Suprapubic skin (tissue), 4 donors: ENCODE measurements at places on chromosomes 12 and 14. TPM values are rescaled to one million over a fixed set of nuclear protein-coding genes. Genes with fewer than 3 reads are reported as not detected.

DNA sequence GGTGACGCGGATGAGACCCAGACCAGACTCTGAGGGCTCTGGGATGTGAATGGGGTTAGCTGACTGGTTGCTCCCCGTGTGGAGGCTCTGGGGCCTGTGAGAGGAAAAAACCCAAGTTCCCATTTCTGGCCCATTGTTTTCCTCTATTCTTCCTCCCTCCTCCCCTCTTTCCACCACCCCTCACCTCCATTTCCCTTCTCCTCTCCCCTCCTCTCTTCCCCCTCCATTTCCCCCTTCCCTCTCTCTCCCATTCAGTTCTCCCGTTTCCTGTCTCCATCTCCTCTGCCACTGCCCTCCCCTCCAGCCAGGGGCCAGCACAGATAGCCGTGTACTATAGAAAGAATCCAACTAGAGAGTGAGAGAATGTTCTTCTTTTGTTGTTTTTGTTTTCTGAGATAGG is 12.6 kb upstream of the PRPH start:
- no peak for DNase-seq
- peaks cover 7% of the 10 kb centered on the region for H3K27me3 ChIP-seq
- H3K4me1 ChIP-seq, result peaks cover 5% of the 10 kb centered on the region
- H3K4me3 ChIP-seq, result no peak overlapping the region
- H3K36me3 ChIP-seq, result no peaks in the 10 kb centered on the region

Gene HOXC10
- total RNA-seq, result 12.5 TPM

- H3K4me1 ChIP-seq, result no peaks in the 10 kb centered on the region
- no peak overlapping the region for H3K4me3 ChIP-seq
- no peaks in the 10 kb centered on the region for H3K36me3 ChIP-seq
Measured at GRCh38 chr12:100793182-100793581, 1.4 kb upstream of the ANO4 start.

- DNase-seq, result no peak
- no peak overlapping the region for H3K4me3 ChIP-seq
- no peaks in the 10 kb centered on the region for H3K36me3 ChIP-seq
- no peaks in the 10 kb centered on the region for H3K27me3 ChIP-seq
- H3K4me1 ChIP-seq, result peaks cover 21% of the 10 kb centered on the region
Measured at GRCh38 chr12:14931359-14931758, 7.0 kb downstream of the ERP27 start.

- peaks cover 53% of the 10 kb centered on the region for H3K4me1 ChIP-seq
- no peaks in the 10 kb centered on the region for H3K27me3 ChIP-seq
- no peaks in the 10 kb centered on the region for H3K36me3 ChIP-seq
- no peak overlapping the region for H3K4me3 ChIP-seq
- no peak for DNase-seq
Measured at GRCh38 chr12:49671031-49671765, 36.0 kb downstream of the FMNL3 start.

Gene LIN52
- 3.9 TPM for total RNA-seq

DNA sequence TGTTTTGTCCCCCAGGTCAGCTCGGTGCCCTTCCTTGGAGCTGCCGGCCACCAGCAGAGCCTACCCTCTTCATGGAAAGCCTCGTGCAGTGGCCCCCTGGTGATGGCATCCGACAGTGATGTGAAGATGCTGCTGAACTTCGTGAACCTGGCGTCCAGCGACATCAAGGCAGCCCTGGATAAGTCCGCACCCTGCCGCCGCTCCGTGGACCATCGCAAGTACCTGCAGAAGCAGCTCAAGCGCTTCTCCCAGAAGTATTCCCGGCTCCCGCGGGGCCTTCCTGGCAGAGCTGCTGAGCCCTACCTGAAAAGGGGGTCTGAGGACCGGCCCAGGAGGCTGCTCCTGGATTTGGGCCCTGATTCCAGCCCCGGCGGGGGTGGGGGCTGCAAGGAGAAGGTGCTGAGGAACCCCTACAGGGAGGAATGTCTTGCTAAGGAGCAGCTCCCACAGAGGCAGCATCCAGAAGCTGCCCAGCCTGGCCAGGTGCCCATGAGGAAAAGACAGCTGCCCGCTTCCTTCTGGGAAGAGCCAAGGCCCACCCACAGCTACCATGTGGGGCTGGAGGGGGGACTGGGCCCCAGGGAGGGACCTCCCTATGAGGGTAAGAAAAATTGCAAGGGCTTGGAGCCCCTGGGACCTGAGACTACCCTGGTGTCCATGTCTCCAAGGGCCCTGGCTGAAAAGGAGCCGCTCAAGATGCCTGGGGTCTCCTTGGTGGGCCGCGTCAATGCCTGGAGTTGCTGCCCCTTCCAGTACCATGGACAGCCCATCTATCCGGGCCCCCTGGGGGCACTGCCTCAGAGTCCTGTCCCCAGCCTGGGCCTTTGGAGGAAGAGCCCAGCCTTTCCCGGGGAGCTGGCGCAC is 1.3 kb downstream of the FAM181A start:
- peaks cover 6% of the 10 kb centered on the region for H3K27me3 ChIP-seq
- no peaks in the 10 kb centered on the region for H3K36me3 ChIP-seq
- no peaks in the 10 kb centered on the region for H3K4me1 ChIP-seq
- H3K27ac ChIP-seq, result no peak overlapping the region
- DNase-seq, result no peak

- no peak overlapping the region for H3K4me3 ChIP-seq
- no peaks in the 10 kb centered on the region for H3K27me3 ChIP-seq
- H3K4me1 ChIP-seq, result peaks cover 41% of the 10 kb centered on the region
- no peaks in the 10 kb centered on the region for H3K36me3 ChIP-seq
- H3K27ac ChIP-seq, result no peak overlapping the region
- no peak for DNase-seq
Measured at GRCh38 chr14:61501714-61502458, 180.5 kb downstream of the PRKCH start.

Gene KLRK1
- total RNA-seq, result not detected

DNA sequence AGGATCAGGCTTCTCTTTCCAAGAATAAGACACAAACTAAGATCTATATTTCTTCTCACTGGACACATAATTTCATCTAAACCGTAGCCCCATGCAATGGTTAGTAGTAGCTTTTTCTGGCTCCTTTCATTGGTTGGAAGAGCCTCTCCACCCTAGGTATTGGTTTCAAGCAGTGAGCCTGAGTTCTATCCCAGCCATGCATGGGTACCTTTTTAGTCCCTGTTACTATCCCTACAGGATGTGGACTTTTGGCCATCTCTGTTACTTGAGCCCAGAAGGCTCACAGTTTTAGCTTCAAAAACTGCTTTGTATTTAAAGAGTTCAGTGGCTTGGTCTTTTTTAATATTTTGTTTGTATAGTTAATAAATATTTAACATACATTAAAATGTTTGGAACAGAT is 16.1 kb downstream of the PPM1A start:
- H3K27me3 ChIP-seq, result no peaks in the 10 kb centered on the region
- no peak for DNase-seq
- no peaks in the 10 kb centered on the region for H3K4me1 ChIP-seq
- H3K4me3 ChIP-seq, result no peak overlapping the region

GRCh38 chr14:93064411-93065271 is 51.1 kb downstream of the ITPK1 start:
- H3K27ac ChIP-seq, result no peak overlapping the region
- H3K4me1 ChIP-seq, result peaks cover 9% of the 10 kb centered on the region
- H3K4me3 ChIP-seq, result no peak overlapping the region
- no peaks in the 10 kb centered on the region for H3K27me3 ChIP-seq
- DNase-seq, result no peak

DNA sequence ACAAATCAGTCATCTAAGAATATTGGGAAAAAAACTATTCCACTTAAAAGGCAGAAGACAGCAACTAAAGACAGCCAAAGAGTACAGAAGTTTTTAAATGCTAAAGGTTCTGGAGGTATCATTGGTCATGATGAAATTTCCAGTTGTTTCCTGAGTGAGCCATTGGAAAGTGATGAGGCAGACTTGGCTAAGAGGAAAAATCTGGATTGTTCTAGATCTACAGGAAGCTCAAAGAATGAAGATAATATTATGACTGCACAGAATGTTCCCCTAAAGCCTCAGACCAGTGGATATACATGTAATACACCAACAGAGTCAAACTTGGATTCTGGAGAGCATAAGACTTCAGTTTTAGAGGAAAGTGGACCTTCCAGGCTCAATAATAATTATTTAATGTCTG is 22.8 kb downstream of the GALNT4 start:
- no peaks in the 10 kb centered on the region for H3K4me1 ChIP-seq
- DNase-seq, result no peak
- no peak overlapping the region for H3K27ac ChIP-seq

Gene ESR2
- not detected for total RNA-seq

GRCh38 chr12:124626971-124627411 is 59.6 kb upstream of the NCOR2 start:
- peak overlapping the region; percentile 12 for H3K27ac ChIP-seq
- DNase-seq, result no peak
- no peaks in the 10 kb centered on the region for H3K36me3 ChIP-seq
